ENCODE measurements at places on chromosomes 3 and 15.

GRCh38 chr3:97815149-97815917 lies 6.5 kb upstream of the CRYBG3 start:
- no peak for DNase-seq

GRCh38 chr3:31802981-31803740 lies 177.9 kb downstream of the OSBPL10 start:
- no peak for DNase-seq

DNA sequence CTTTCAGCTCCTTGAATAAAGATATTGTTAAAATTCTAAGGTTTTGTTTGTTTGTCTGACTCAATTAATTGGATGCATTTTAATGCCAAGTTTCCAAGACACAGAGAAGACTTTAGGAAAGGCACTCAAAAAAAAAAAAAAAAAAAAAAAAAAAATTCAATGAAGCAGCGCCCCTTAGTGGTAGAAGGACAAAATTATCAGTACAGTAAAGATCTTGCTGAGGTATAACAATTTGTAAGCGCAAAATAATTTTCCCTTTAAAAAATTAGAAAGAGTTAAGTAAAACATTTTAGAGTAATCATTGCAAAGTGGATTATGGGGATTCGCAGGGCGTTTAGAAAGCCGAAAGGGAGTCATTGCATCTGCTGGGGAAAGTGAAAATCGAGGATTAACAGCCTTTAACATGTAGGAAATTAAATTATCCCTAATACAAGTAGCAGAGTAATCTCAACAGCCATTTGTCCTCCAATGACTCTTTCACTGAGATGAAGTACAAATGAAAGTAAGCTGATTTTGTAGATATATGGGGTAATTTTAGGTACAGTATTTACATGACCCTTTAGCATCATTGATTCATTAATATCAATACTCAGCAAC lies 5.8 kb upstream of the DIS3L start:
- DNase-seq = peak; percentile 10

- no peak for DNase-seq
Observed at GRCh38 chr3:23501201-23501802, 298.2 kb downstream of the UBE2E2 start.

GRCh38 chr3:110473405-110473804 lies 598.2 kb upstream of the NECTIN3 start:
- DNase-seq = no peak

GRCh38 chr3:197329382-197329781 lies 31.0 kb upstream of the DLG1 start:
- DNase-seq = no peak

DNA sequence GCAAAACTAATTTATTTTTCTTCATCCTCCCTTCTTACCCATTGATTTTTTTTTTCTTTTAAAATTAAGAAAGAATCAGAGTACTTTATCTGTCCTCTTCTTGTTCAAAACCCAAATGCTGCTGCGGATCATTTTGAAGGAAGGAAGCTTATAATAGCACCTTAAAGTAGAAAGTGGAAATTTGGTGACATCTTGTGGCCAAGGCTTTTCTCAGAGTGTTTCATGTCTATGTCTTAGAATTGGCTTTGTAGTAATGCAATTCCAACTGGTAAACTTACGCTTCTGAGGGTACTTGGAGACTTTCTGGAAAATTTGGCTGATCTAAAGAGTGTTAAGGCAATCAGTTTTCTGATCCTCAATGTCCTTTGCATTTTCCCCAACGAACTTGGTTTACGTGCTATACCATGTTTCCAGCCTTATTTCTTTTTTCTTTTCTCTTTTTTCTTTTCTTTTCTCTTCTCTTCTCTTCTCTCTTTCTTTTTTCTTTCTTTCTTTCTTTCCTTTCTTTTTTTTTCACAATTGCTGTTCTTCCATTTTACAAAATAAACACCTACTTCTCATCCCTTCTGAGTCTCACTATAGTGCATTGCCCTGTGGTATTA lies 30.7 kb downstream of the C3orf38 start:
- peak; percentile 80 for DNase-seq

GRCh38 chr3:114104414-114104813 lies 47.9 kb downstream of the QTRT2 start:
- DNase-seq = no peak

DNA sequence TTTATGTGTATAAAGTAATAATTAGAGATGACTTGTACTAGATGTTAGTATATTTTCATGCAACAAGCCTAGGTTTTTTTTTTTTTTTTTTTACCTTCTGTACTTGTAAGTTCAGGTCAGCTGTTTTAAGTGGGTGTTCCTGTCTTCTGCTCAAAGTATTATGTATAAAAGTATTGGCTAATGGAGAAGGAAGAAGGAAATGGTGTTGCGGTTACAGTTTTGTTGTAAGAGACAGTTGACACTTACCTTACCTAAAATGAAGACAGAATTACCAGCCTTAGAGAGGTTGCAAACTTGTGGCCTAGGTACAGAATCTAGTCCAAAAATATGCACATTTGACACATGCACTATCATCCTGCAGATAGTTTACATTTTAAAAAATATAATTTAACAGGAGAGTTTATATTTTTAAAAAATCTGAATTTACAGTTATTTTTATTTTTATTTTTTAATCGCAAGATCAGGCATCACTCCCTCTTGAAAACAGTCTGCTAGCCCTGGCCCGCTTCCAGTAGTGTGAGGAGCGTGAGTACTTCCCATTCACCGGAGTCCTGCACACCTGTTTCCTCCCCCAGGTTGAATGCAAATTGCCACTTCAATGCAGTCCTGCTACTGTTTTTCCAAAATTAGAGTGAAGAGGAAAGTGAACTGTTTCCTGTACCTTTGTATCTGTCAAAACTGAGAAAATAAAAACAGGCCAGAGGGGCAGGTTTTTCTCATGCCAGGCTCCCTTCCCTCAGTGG lies 224.3 kb upstream of the SOX2 start:
- no peak for DNase-seq

DNA sequence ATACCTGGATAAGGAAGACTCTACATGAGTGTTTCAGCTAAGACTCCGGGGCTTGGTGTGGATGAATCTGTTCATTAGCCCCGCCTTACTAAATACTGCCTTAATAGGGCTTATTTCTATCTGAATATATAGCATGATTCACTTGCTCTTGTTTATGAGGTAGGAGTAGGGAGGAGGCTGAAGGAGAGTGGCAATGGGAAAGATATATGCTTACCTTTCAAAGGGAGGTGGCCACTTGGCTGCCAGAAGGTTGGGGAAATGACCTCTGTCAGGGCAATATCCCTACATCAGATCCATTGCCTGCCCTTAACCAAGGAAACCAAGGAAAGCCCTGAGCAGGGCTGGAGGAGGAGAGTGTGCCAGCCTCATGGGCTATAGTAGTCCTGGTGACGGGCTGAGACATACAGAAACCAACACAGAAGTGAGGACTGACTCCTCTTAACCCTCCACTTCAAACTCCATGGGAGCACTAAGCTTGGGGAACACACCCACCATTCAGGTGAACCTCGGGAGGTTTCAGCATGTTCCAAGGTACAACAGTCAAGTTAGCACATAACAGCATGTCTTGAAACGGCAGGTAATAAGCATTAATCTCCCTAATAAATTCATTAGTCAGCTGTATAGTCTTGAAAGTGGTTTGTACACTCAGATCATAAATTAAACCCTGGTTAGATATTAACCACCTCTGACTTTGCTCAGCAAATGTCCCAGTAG lies 80.1 kb downstream of the EOMES start:
- DNase-seq = no peak

GRCh38 chr3:56725175-56725574 lies 42.1 kb upstream of the TASOR start:
- DNase-seq = no peak

DNA sequence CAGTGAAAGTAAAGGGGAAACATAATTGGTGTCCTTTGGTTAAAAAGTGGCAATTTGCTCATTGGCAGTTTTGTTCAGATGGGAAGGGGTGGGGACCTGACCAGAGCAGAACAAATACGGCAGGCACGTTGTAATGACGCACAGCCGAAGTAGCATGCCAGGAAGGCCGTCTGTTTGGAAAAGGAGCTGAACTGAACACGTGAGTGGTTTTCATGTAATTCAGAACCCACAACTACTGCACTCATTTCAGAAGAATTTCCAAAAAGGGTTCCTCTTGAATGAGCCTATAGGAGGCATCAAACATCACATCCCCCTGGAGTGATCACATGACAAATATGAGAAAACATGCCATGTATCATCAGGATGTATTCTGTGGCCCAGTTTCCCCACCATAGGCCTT lies 42.9 kb upstream of the LMCD1 start:
- DNase-seq = no peak

DNA sequence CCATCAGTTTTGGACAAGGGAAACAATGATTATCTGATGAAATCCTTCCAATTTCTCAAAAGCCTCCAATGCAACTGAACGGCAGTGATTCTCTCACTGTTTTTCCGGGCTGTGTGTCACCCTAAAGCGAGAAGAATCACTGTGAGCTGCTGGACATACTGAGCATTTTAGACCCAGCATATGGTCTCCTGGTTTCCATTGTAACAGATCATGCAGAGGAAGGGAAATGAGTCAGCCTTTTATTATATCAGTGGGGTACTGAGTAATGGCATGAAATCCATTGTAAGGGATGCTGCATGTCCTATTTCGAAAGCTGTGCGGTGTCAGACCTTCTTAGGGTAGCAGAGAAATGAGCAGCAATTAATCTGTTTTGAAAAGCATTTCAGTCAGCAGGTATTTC lies 287.1 kb downstream of the IL5RA start:
- DNase-seq = no peak

DNA sequence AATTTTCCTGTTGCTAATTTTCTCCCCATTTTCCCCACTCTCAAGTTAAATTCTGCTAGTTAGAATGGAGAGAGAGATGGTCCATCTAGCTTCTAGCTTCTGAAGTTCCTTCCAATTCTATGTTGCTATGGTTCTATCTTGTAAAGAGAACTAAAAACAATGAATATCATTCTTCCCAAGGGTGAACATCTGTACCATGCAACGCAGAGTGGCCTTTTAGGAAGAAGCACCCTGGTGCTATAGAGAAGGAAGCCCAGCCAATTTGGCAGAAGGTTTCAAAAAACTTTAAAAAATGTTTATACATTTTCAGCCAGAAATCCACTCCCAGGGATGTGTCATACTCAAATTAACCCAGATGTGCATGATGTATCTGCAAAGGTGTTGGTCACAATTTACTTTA lies 149.1 kb downstream of the SEMA6D start:
- DNase-seq = no peak

DNA sequence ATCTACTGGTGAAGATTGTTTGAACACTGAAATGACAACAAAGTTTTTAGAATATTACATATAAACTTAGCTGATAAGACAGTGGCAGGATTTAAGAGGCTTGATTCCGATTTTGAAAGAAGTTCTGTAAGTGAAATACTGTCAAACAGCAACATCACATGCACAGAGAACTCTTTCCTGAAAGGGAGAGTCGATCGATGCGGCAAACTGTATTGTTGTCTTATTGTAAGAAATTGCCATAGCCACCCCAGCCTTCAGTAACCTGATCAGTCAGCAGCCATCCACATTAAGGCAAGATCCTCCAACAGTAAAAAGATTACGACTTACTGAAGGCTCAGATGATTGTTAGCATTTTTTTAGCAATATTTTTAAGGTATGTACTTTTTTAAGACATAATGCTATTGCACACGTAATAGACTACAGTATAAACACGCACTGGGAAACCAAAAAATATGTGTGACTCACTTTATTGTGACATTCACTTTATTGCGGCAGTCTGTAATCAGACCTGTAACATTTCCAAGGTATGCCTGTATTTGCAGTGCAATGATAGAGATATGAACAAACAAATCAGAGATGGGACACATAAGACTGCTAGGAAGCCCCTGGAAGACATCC lies 225.6 kb upstream of the UBE2E1 start:
- no peak for DNase-seq

DNA sequence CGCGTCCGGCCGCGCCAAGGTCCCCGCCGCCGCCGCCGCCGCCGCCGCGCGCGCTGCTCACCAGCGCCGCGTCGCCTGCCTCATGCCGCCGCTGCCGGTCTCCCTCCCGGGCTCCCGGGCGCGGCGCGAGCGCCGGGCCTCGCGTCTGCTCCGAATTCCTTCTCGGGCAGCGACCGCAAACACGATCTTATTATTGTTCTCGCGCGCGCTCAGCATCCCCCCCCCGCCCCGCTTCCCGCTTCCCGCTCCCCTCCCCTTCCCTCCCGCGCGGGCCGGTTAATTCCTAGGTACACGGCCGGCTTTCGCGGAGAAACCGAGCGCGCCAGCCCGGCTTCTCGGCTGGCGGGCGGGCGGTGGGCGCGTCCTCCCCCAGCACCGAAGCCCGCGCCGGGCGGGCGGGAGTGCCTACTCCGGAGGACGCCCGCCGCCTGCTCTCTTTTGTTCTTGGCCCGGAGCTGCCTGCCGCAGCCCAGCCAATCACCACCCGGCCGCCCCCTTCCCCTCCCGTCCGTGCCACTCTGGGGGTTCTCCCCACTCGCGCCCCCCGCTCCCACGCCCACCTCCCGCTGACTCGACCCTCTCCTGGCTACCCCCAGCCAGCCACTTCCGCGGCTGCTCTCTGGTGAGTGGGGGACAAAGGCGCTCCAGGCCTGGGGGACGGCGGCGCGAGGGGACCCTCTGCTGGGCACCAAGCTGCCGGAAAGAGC lies at the start of gene HDGFL3:
HDGFL3 (minus strand) TSS at position 164 of the 707 bp plus-strand sequence. CDS start 409 bp downstream, outside the sequence.
- no peak for DNase-seq

DNA sequence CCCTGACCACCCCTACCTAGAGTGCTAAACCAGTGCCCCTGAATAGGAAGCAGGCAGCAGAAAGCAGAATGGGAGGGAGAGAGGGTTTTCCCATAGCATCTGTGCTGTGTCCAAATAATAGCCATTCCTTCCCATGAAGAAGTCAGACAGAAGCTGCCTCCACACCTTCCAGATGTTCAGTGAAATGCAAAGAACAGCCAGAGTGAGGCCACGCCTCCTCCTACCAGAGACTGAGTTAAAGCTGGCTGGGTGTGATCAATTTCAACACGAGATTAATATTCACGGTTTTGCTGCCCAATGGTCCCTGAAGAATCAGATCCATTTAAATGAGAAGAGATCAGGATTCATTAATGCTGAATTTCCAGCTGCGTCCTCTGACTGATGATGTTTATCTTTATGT lies 111.8 kb downstream of the SRGAP3 start:
- no peak for DNase-seq

- no peak for DNase-seq
Observed at GRCh38 chr15:75663931-75664421, 16.3 kb downstream of the SNX33 start.

- DNase-seq = no peak
Observed at GRCh38 chr15:40100123-40100946, 8.3 kb downstream of the BMF start.

- DNase-seq = peak; percentile 69
Observed at GRCh38 chr3:167876620-167877281, 141.2 kb downstream of the SERPINI1 start.

DNA sequence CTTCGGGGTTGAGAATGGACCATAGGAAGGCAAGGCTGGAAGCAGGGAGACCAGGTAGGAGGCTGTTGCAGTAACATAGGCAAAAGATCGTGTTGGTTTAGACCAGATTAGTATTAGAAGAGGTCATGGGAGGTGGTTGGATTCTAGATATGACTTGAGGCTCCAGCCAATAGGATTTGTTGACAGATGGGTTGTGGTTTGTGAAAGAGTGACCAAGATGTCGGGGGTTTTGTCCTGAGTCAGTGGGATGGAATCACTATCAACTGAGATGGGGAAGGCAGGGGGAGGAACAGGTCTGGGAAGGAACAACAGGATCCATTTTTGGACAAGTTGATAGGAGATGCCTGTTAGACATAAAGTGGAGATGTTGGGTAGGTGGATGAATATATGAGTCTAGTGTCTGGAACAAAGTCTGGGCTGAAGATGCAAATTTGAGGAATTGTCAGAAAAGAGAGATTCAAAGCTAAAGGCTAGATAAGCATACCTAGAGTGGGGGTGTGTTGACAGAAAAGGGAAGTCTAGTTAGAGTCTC lies 95.5 kb upstream of the NPHP3 start:
- no peak for DNase-seq

Measured in Kasumi-1 (cell line).